Ecto neural progenitor cell (in vitro differentiated cells): ENCODE measurements at places on chromosomes 7 and 10.

- no peak for DNase-seq
These were observed 1.2 kb downstream of the HOXA11 start for GRCh38 chr7:27183682-27184336.

DNA sequence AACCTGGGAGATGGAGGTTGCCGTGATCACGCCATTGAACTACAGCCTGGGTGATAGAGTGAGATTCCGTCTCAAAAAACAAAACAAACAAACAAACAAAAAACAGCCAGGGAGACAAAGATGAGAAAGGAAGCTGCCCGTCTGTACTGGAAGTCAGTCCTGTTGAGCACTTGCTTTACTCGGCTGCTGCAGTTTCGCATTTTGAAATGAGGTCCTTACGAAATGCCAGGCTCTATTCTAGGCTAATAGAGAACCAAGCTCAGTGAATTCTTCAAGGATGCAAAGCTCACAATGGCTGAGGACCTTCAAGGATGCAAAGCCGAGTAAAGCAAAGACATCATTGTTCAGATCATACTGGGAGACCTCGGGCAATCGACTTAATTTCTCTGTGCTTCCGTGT lies 333.3 kb downstream of the CALN1 start:
- no peak for DNase-seq

DNA sequence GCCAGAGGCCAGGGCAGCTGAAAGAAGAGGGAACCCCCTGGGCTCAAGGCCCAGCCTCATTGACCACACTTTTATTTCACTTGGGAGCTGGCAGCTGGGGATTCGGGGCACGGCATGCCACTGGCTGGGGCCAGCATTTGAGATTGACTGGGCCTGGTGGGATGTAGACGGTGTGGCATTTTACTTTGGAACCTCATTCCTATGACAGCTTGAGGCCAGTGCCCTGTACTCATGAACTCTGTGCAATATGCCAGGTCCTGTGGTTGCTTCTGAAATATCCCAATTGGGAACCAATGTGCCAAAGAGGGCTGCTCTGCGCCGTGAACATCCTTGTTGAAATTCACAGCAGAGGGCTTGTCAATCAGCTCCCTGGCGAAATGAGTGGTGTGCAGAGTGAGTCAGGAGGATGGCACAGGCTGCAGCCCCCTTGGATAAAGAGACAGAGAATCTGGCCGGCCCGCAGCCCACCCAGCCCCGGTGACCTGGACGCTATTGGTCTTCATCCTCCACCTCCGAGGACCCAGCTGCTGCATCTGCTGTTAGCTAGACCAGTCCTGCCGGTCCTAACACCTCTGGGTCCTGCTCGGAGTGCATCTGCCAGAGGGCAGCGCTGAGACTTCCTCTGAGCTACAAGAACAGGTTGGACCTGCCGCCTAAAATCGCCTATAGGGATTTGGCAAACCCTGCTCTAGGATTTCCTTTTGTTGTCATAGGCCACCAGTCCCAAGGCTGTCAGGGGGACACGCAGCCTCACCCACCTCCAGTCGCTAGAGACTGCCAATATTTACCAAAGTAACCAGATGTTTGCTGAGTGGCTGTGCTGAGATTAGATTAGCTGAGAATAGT lies 58.0 kb downstream of the PRKAG2 start:
- DNase-seq, result no peak

DNA sequence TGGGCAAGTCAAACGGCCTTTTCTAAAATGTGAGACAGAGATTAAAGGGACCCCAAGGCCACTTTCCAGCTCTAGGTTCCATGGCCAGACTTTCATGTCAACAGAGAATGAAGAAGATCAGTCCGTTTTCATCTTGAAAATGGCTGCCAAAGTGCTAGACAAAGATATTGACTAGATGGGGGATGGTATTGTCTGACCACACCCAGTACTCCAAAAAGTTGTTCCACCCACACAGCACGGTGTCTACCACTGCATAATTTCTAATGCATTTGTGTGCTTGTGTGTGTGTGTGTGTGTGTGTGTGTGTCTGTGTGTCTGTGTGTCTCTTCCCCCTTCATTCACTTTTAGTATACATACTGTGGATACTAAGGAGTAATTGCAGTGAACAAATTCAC lies 1.3 kb downstream of the COL1A2 start:
- no peak for DNase-seq

- no peak for DNase-seq
These were observed 74.9 kb downstream of the LARP4B start for GRCh38 chr10:856416-857157.

DNA sequence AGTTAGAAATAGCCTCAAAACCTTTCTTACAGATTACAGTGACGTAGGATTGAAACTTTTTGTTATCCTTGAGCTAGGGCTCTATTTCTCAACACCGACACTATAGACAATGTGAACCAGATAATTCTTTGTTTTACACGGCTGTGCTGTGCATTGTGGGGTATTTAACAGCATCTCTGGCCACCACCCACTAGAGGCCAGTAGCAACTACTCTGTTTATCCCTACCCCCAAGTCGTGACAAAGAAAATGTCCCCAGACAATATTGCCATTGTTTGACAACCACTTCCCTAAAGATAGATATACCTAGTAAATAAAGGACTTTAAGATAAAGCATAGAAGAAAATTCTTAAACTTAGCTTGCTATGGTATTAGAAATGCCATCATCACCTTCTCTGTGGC lies 359.6 kb downstream of the ARL4A start:
- no peak for DNase-seq

DNA sequence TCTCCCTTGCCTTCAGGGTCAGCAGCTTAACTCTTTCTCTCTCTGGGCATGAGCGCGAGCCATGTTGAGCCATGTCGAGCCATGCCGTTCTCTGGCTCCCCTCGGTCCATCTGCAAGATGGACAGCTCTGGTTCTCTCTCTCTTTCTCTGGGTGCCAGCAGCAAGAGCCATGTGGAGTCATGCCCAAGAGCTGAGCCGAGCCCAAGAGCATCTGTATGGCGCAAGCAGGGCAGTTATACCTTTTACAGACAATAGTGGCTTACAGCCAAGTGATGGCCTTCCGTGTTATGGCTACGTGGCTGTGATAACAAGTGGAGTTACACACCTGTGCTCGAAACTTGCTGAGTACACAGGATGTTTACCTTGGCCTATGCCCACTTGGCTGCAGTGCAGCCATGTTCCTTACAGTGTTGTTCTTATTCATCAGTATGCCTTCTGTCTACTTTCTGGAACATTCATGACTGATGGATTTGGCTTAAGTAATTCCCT lies 327.7 kb downstream of the GLRX3 start:
- DNase-seq, result peak; percentile 29

DNA sequence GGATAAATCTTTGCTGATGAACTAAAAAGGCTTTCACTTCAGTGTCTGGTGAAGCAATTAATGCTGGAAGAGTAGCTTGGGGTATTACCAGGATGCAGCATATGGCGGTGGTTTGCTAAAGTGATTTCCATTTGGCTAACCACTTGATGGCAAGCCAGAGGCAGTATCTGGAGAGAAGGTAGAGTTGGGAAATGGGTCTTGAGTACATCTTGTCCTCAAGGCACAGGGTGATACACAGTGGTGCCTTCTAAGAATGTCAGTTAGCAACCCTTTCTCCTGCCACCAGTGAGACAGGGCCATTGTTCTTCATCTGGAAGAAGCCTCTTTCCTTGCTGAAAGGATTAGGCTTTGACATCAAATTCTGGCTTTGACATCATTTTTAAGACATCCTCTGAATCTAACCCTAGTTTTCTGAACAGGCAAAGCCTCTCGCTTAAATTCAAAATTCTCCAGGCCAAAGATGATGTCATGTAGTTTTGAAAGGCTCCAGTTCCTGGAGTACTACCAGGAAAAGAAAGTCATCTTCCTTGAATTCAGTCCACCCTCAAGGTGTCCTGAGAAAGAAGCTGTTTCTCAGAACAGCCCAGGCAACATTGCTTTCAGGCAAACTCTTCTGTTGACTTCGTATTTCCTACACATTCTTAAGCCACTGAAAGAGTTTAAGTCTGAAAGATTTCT lies 162.4 kb downstream of the ARID5B start:
- DNase-seq, result no peak

- DNase-seq, result no peak
These were observed 1.6 kb downstream of the DNMBP start for GRCh38 chr10:100008142-100008522.

DNA sequence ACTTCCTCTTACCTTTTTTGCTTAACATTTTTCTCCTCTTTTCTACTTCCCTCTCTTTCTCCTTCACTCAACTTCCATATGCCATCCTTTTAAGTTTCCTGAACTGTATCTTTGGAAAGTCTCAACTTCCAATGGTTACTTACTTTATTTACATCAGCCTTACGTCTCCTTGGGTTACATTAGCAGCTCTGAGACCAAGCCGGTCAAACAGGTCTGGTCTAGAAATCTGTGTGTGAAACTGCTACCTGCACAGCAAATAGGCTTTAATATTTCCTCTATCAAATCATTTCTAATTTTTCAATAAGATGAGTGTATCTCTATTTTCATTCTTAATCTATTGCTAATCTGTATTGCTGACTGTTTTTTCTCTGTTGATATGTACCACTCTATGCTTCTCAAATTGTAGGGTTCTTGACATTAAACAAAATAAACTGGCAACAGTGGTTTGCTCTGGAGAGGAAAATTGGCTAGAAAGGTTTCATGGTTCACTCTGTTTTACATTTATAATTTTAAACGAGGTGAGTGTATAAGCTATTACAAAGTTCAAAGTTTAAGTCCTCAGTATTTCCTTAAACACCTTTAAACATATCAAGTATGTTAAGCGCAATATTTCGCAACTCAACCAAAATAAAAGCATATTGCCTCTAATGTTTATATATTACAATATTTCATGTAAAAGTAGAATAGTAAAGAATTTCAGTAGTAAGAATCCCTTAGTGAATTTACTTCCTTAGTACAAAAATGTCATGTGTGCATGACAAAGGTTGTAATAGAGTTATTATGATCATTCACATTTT lies 3.6 kb upstream of the SEMA3C start:
- DNase-seq, result no peak

DNA sequence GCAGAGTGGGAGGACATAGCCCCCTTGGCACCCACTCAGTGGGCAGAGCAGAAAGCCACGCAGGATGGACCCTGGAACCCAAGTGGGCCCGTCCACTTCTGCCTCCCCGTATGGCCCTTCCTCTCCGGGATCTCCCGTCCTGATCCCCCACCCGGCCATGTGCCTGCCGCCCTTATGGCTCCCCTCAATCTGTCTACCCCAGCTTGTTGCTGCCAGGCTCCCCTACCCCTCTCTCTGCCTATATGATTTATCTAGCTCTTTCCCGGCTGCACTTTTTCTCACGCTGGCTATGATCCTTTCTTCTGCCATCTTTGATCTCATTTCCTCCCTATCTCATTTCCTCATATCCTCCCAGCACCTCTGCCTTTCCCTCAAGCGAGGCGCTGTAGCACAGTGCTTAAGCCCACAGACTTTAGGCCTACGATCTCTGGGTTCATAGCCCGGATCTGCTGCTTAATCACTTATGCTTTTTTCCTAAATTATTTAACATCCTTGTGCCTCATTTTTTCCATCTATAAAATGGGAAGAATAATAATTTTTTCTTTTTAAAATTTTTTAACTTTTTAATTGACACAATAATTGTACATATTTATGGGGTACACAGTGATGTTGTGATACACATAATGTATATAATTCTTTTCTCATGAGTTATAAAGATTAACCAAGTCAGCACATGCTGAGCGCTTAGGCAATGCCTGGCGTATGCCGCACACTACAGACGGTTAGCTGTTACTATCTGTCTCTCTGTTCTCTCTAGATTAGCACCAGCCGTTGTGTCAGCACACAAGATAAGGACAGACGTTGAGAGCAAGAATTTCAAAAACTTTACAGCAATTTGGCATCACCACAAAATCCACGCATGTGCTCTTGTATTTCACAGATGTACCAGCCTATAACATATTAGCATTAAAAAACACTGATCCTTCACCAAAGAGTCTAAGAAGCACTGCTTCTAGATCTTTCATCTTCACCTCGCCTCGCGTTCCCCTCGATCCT lies 18.1 kb downstream of the KCNH2 start:
- no peak for DNase-seq

GRCh38 chr7:151255390-151255789 lies 6.9 kb upstream of the SMARCD3 start:
- no peak for DNase-seq

DNA sequence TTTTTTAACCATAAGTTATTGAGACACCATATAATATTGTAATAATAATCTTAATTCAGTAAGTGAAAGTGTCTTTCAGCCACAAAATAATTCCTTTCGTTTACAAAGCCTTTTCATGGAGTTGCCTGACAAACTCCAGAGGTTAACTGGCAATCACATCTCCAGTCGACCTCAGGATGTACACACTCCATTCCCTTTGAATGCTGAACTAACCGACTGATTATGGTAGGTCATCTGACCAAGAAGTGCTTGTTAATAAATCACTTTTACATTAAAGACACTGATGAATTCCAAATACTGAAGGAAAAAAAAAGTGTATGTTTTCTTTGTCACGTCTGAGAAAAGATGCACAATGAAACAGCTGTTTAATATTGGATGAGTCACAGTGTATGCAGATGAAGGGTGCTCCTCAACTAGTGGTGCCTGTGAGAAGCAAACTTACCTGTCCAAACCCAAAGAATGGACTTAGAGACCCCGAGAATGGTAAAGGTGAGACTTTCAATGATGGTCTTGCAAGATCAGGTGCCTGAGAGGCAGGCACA lies 348.1 kb upstream of the VWC2 start:
- no peak for DNase-seq

DNA sequence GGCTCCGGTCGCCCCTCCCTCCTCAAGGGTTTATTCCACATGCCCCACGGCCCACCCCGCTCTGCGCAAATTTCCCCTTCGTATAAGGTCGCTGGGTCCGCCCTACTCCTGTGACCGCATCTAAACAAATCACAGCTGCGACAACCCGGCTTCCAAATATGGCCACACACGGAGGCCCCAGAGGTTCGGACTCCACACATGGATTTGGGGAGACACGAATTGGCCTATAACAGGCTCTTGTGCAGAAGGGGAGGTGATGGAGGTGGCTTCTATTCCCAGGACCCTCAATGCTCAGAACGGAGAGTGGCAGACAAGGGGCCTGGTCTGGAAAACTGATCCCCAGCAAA lies 90.1 kb downstream of the FOXL3 start:
- DNase-seq, result peak; percentile 63

GRCh38 chr10:72889391-72889831 lies 4.1 kb upstream of the OIT3 start:
- DNase-seq, result no peak

- no peak for DNase-seq
These were observed 207.8 kb downstream of the DIP2C start for GRCh38 chr10:481628-482027.

- DNase-seq, result peak; percentile 85
These were observed at the start of gene NAPEPLD for GRCh38 chr7:103148994-103149807. TSS of gene NAPEPLD (minus strand) at chr7:103149099. CDS start at chr7:103128776, 20,323 bp downstream.
